ENCODE measurements at places on chromosomes 3 and 15.
A peak's percentile ranks its signal among the peaks of the same experiment; 100 is the strongest.

- peak; percentile 80 for DNase-seq
Measured at GRCh38 chr3:150106740-150107428, 136.2 kb upstream of the PFN2 start.

- no peak for DNase-seq
Measured at GRCh38 chr15:58185439-58185838, 47.3 kb downstream of the AQP9 start.

DNA sequence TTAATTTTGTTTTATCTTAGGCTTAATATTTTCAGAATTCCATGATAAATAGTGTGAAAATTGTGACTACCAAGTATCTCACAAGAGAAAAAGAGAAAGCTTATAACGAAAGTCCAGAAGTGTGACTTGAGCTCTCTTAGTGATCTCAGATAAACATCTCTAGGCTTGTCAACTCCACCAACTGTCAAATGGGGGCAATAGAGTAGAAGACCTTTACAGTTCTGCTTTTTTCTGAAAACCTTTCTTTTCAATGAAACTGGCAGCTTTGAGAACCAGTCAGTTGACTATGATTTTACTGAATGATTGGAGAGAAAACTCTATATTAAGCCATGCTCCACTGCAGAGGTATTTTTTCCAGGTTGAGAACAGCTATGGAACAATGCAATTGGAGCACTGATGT lies 119.2 kb upstream of the TP63 start:
- no peak for DNase-seq

- no peak for DNase-seq
Measured at GRCh38 chr3:31193871-31194270, 299.4 kb upstream of the GADL1 start.

All from NT2/D1 (cell line).